ENCODE measurements at places on chromosomes 13 and 19.

DNA sequence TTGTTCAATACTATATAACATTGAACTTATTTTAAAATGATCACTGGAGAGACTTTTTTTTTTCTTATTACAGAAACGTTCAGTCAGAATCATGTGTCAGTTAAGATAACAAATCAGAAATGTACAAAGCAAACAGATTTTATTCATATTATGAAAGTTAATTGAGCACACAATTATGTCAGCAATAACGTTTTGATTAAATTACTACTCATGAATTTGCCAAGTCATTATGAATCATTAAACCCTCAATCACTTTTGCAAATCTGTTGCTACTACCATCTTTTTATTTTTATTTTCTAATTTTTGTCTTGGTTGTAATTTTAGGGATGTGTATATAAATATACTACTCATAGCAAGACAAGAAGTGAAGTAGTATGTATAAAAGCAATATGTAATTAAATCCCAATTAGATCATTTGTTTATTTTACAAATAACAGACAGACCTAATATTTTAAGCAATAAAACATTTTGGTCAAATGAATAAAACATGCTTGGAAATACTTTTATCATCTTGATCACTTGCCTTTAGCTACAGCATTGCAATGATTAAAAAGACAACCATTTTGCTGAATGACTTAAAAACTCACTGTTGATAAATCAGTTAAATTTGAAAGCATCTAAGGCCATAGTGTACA is 893.4 kb upstream of the MIR17HG start:
- H3K4me1 ChIP-seq = no peaks in the 10 kb centered on the region
- no peaks in the 10 kb centered on the region for H3K36me3 ChIP-seq
- H3K4me3 ChIP-seq = no peak overlapping the region
- DNase-seq = no peak
- H3K27ac ChIP-seq = no peak overlapping the region

DNA sequence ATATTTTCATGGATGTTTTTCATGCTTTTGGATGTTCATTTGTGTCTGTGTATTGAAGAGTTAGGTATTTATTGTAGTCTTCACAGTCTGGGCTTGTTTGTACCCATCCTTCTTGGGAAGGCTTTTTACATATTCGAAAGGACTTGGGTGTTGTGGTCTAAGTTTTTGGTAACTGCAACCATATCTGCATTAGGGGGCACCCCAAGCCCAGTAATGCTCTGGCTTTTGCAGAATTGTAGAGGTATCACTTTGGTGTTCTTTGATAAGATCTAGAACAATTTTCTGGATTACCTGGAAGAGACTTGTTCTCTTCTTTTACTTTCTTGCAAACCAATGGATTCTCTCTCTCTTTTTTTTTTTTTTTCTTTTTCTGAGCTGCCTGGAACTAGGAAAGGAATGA is 581.3 kb downstream of the DACH1 start:
- H3K27ac ChIP-seq = no peak overlapping the region
- no peaks in the 10 kb centered on the region for H3K4me1 ChIP-seq
- no peak overlapping the region for H3K4me3 ChIP-seq
- H3K36me3 ChIP-seq = no peaks in the 10 kb centered on the region
- H3K27me3 ChIP-seq = no peaks in the 10 kb centered on the region

DNA sequence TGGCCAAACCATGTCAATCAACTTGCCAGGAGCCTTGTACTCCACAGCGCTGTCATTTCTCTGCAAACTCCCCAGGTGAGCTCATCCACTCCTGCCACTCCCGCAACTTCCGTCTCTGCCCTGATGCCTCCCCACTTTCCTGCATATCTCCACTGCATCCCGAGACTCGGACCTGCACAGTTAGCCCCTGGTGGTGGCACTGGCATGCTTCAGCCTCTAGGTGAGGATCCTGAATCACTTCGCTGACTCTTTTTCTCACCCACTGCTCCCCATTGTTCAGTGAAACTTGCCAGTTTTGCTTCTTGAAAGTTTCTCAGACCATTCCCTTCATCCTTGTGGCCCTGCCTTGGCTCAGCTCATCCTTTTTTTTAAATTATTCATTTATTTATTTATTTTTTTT is 3.4 kb upstream of the CTU1 start:
- no peak for DNase-seq
- H3K36me3 ChIP-seq = no peaks in the 10 kb centered on the region
- no peaks in the 10 kb centered on the region for H3K4me1 ChIP-seq

DNA sequence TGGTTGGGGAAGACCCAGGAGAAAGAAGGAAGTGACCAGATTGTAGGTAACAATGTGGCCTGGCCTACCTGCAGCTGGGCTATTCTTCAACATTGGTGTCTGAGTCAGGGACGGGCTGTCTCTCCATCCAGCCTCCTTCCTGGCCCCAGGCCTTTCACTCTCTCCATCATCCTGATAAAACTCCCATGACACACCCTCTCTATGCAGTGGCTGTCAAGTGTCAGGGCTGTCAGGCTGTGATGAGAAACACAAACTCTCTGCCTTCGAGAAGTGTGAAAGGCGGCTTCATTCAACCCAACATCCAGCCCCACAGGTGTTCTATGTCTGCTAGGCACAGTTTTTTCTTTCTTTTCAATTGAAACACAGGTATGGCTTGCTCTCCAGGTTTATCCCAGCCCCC is 153.3 kb upstream of the VSTM2B start:
- H3K4me3 ChIP-seq = no peak overlapping the region
- no peaks in the 10 kb centered on the region for H3K36me3 ChIP-seq
- H3K4me1 ChIP-seq = peaks cover 4% of the 10 kb centered on the region

- no peaks in the 10 kb centered on the region for H3K27me3 ChIP-seq
- DNase-seq = no peak
- H3K4me3 ChIP-seq = no peak overlapping the region
These were observed 5.3 kb upstream of the ACTN4 start for GRCh38 chr19:38642176-38642575.

DNA sequence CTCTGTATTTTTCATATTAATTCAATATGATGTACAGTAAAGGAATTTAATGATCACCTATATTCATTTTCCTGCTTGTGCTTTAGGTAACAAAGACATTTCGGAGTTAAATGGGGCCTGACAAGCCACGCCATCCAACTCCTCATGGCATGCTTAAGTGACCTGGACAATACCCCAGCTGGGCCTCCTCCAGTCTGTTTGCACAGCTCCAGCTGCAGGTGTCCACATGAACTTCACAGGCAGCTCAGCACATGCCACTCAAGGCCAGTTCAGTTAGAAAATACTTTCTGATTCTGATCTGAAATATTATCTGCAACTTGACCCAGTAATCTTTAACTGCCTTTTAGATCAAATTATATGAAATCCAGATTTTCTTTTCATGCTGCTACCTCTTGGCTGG is 89.6 kb upstream of the SLC15A1 start:
- DNase-seq = no peak
- no peaks in the 10 kb centered on the region for H3K36me3 ChIP-seq
- H3K4me1 ChIP-seq = no peaks in the 10 kb centered on the region

DNA sequence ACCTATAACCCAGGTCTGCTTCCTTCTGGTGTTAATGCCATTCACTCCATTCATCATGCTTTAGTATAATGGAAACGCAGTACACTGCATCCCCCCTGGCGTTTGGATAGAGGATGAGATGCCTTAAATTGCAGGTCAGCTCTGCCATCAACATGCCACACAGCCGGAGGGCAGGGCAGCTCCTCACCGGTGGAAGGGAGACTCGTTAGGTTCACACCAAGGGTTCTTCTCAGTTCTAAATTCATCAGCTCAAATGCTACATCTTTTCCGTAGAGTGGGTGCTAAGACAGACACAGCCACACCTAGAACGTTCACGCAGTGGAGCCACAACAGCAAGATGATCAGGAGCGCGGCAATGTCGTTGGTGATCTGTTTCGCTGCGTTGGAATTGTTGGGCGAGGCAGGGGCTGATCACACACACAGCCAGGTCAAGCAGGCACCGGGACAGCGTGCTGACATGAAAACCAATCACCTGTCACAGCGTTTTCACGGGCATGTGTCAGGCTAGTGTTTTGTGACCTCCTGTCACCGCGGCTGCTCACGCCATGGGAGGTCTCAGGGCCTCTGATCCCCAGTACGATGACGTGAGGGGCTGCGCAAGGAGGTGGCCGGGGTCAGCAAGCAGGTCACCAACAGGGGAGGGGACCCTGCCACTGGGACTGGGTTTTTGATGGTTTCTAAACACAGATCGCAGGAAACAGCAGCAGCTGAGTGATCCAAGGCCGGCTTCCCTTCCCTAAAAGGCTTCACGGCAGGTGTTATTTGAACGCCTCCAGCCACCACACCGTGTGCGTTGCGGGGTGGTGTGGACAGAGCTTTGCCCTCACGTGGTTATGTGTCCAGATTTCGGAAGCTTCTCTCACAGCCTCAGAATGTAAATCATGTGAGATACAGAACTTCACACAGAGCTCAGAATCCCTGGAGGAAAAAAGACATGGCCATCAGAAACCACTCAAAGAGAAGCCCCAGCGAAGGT is 94.3 kb upstream of the IRS2 start:
- H3K27me3 ChIP-seq = no peaks in the 10 kb centered on the region
- H3K27ac ChIP-seq = no peak overlapping the region
- no peak for DNase-seq
- no peaks in the 10 kb centered on the region for H3K4me1 ChIP-seq
- no peak overlapping the region for H3K4me3 ChIP-seq

DNA sequence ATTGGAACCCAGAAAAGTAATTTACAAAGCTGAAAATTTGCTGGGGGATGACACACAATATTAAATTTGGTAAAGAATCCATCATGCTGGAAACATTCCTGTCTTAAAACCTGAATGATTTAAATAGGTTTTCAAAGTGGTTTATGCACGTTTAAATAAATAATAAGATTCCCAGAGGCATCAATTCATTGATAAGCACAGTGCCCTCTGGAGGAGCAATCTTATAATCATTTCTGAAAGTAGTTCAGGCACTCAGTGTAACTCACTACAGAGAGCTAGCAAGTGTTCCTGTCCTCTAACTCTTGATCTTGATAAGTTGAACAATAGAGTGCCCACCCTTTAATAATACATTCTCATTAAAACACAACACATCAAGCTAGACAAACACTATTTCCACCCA is 43.5 kb upstream of the SHISA2 start:
- no peak overlapping the region for H3K27ac ChIP-seq
- H3K27me3 ChIP-seq = no peaks in the 10 kb centered on the region
- DNase-seq = no peak
- no peaks in the 10 kb centered on the region for H3K4me1 ChIP-seq
- H3K36me3 ChIP-seq = no peaks in the 10 kb centered on the region

DNA sequence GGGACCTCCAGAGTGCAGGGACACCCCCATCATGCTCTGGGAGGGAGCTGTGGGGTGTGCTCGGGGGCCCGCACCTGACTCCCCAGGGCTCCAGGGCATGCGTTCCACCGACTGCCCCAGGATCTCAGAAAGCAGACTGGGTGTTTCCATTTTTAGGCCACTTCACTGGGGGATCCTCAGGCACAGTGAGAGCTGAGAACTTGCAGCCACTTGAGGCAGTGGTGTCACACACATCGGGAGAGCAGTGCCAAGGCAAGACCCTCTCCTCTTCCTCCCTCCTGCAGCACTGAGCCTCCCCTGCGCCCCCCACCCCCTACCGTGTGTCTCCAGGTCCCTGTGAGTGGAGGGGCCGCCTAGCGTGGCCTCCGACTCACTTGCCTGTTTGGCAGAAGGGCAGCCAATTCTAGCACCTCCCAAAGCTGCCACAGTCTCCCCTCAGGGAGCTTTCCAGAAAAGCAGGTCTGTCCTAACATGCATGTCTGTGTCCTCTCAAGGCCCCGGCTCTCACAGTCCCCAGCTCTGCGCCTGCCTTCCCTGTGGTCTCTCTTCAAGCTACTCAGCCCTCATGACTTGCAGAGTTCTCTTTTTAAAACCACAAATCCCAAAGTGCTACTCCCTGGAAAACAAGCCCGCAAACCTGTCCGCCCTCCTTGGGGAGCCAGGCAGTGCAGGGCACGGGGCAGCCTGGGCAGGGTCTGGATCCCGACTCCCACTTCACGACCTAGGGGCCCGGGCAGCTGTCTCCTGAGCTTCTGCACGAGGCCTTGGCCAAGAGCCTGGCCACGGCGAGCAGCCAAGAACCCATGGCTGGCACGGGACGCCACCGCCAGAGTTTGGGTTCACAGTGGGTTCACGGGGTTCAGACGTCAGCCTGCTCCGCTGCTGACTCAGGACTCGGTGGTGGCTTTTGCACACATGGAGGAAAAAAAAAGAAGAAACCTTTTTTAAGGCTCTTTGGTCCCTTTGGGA is 94.1 kb downstream of the STK24 start:
- H3K27me3 ChIP-seq = no peaks in the 10 kb centered on the region
- no peaks in the 10 kb centered on the region for H3K36me3 ChIP-seq
- no peak overlapping the region for H3K27ac ChIP-seq

DNA sequence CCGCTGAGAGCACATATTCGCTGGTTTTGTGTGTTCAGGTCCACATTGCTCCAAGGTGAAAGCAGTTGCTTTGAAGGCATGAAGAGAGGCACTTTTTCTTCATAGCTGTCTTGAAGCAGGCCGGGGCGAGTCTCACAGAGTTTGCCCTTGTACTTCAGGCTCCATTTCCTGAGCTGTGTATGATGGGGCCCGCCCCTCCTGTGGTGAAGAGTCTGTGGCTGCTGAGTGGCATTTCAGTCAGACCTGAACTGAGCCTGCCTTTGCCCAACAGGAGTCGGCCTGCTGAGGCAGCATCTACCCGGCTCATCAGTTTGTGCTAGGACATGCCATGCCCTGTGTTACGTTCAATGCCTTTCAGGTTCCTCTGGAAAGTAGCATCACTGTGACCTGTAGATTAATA is 44.4 kb upstream of the C1QTNF9 start:
- no peak overlapping the region for H3K27ac ChIP-seq
- DNase-seq = no peak
- no peaks in the 10 kb centered on the region for H3K27me3 ChIP-seq
- H3K4me1 ChIP-seq = no peaks in the 10 kb centered on the region
- H3K4me3 ChIP-seq = no peak overlapping the region

All from H1 (cell line).